ENCODE measurements at places on chromosomes 2 and 18. TPM values are rescaled to one million over a fixed set of nuclear protein-coding genes. Genes with fewer than 3 reads are reported as not detected.

DNA sequence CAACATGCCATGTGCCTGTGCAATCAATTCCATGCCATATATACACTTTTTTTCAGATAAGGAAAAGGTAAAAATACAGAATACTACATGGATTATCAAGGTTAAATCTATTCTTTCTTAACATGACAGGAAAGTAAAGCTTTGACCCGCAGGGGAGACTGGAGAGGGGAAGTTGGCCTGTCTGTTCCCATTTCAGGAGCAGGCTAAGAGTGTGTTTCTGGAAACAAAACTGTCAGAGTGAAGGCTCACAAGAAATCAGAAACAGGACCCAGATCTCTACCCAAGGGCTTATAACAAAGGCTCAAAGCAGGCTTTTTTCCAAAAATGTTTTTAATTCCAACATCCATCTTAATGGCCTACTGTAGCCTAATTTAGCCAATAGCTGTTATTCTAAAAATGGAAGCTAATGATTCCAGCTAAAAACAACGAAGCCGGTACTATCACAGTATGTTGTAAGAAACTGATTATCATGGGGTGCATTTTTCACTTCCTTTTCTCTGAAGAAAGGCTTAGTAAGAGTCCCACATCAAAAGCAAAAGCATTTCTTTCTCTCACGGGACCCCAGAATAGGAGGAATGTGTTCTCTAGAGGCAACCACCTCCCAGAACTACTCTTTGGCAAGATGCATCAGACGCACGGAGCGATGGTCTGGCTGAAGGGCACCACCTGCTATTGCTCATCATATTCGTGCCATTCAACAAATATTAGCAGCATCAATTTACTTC lies 41.4 kb downstream of the FECH start:
- H3K27me3 ChIP-seq: no peaks in the 10 kb centered on the region
- no peak overlapping the region for H3K27ac ChIP-seq
- DNase-seq: no peak
- peaks cover 2% of the 10 kb centered on the region for H3K36me3 ChIP-seq
- H3K4me1 ChIP-seq: no peaks in the 10 kb centered on the region

DNA sequence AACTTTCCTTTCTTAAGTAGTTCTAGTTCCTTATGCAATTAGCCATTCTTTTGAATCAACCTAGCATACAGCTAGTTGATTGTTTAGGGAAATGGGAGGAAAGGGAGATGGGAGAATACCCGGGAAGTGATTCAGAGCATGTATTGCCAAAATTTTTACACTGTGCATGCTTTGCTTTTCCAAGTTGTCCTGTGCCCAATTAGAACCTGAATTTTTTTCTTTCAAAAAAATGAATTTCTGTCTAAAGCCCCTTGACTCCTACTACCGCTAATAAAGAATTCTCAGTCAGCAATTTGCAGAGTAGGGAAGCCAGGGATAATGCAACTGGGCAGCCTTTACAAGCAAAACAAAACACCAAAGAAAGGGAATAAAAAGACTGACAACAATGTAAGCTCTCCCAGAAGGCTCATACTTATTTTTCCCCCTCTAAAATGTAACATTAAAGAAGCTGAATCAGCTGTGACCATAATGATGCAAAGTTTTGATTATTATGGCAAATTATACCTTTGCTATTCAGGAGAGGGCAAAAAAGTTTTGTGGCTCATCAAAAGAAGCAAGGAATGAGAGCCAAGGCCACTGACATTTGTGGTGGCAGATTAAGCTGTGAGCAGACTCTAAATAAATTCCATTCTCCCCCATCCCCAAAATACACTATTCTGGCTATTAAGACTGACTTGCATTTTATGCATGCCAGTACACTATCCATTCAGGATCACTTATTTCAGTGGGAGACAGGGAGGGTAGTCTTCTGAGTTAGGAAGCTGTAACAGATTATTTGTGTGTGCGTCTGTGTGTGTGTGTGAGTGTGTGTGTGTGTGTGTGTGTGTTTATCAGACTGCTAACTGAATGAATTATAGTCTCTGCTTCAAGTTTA lies 174.3 kb downstream of the ERBB4 start:
- peak overlapping the region; percentile 79 for H3K27ac ChIP-seq
- H3K36me3 ChIP-seq: no peaks in the 10 kb centered on the region
- no peaks in the 10 kb centered on the region for H3K4me1 ChIP-seq
- DNase-seq: peak; percentile 75
- H3K4me3 ChIP-seq: peak overlapping the region; percentile 19

DNA sequence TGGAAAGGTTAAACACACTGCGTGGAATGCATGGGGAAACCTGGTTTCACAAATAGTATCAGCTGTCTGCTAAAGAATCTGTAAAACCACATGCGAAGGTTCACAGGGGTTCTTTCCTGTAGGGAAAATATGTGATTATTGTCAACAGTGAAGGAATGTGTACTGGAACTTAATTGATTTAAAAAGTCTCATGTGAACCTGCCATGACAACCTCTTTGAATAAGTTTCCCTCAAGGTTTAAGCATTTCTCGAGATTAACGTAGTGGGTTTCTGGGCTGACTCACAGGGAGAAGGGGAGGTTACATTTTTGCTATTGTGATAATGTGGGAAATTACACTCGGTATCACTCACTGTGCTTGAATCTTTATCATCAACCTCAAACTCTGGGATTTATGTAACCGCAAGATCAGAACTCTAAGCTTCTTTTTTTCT lies 28.2 kb upstream of the IL1R1 start:
- no peak overlapping the region for H3K4me3 ChIP-seq
- H3K27ac ChIP-seq: no peak overlapping the region

GRCh38 chr2:238016526-238016925 lies 44.3 kb upstream of the SCLY start:
- H3K4me1 ChIP-seq: no peaks in the 10 kb centered on the region
- no peak overlapping the region for H3K4me3 ChIP-seq
- peaks cover 14% of the 10 kb centered on the region for H3K36me3 ChIP-seq
- DNase-seq: no peak
- no peaks in the 10 kb centered on the region for H3K27me3 ChIP-seq

- no peak overlapping the region for H3K4me3 ChIP-seq
- peaks cover 32% of the 10 kb centered on the region for H3K4me1 ChIP-seq
- DNase-seq: no peak
- H3K27ac ChIP-seq: no peak overlapping the region
- H3K27me3 ChIP-seq: no peaks in the 10 kb centered on the region
- peaks cover 2% of the 10 kb centered on the region for H3K36me3 ChIP-seq
Measured at GRCh38 chr2:85194780-85195480, 61.7 kb downstream of the TCF7L1 start.

Gene SERPINB10
- total RNA-seq: 3.7 TPM

DNA sequence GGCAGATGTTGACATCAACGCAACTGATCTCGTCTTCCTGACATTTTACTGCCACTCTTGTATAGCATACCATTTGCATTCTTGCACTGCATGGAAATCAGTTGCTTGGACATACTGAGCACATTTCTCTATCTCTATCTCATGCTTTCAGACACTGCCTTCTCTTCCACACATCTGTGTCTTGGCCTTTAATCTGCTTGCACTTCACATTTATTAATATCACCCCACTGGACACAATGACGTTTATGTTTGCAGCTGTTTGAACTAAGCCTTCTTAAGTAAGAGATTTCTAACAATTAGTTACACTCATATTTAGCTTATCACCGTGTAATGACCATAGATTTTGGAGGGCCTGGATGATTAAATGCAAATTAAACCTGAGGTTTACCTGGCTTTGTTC lies 229.8 kb upstream of the CDH19 start:
- no peak overlapping the region for H3K4me3 ChIP-seq
- H3K27me3 ChIP-seq: no peaks in the 10 kb centered on the region
- H3K27ac ChIP-seq: no peak overlapping the region
- H3K36me3 ChIP-seq: no peaks in the 10 kb centered on the region
- no peak for DNase-seq

Gene C2orf76
- total RNA-seq: 23.6 TPM

DNA sequence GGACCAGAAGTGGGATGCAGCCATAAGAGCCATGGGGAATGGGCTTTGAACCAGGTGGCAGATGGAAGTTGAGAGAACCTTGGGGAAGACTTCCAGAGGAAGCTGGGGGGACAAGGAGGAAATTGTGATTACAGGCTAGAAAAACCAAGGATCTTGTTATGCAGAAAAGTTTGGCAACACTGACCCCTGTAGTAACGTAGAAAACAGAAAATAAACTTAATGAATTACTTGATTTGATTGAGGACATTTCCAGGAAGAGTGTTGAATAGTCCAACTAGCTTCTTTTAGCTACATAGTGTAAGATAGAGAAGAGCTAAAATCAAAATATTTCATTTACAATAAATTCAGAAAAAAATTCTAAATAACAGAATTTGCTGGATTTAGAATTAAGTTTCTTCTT lies 91.9 kb upstream of the GPC1 start:
- no peaks in the 10 kb centered on the region for H3K27me3 ChIP-seq
- no peak overlapping the region for H3K4me3 ChIP-seq
- H3K4me1 ChIP-seq: peaks cover 22% of the 10 kb centered on the region
- no peaks in the 10 kb centered on the region for H3K36me3 ChIP-seq
- no peak overlapping the region for H3K27ac ChIP-seq

GRCh38 chr2:66665124-66665984 lies 230.4 kb downstream of the MEIS1 start:
- no peaks in the 10 kb centered on the region for H3K27me3 ChIP-seq
- H3K36me3 ChIP-seq: no peaks in the 10 kb centered on the region
- no peak overlapping the region for H3K4me3 ChIP-seq

DNA sequence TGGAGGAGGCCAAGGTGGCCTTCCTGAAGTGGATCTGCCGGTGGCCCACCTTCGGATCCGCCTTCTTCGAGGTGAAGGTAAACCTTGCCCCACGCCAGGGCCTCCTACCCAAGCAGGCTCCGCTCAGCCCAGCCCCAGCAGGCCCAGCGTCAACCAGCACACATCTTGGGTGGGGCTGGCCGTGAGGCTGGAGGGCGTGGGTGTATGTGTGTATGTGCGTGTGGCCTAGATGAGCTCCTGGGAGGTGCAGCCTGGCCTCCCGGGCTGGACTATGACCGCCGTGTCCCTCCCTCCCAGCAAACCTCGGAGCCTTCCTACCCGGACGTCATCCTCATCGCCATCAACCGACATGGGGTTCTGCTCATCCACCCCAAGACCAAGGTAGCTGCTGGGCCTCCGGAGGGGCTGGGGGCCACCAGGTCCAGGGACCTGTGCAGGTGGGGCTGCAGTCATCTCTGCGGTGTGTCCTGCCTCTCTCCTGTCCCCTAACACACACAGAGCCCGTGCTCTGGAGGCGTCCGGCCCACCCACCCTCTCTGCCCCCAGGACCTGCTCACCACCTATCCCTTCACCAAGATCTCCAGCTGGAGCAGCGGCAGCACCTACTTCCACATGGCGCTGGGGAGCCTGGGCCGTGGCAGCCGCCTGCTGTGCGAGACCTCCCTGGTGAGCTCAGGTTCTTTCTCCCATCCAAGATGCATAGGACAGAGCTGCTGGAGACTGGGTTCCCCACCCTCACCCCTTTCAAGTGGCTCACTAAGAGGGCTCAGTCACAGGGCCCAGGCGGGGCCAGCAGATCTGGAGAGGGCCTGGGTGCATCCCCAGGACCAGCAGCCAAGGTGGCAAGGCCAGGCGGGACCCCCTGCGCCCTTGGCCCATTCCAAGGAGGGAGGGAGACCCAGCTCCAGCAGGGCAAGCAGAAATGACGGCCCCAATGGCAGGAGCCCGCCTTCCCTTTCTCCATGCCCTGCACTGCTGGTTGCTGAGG lies 9.4 kb upstream of the GPR17 start:
- no peak overlapping the region for H3K27ac ChIP-seq
- H3K4me1 ChIP-seq: peaks cover 80% of the 10 kb centered on the region
- peaks cover 38% of the 10 kb centered on the region for H3K36me3 ChIP-seq
- H3K4me3 ChIP-seq: no peak overlapping the region
- no peaks in the 10 kb centered on the region for H3K27me3 ChIP-seq

DNA sequence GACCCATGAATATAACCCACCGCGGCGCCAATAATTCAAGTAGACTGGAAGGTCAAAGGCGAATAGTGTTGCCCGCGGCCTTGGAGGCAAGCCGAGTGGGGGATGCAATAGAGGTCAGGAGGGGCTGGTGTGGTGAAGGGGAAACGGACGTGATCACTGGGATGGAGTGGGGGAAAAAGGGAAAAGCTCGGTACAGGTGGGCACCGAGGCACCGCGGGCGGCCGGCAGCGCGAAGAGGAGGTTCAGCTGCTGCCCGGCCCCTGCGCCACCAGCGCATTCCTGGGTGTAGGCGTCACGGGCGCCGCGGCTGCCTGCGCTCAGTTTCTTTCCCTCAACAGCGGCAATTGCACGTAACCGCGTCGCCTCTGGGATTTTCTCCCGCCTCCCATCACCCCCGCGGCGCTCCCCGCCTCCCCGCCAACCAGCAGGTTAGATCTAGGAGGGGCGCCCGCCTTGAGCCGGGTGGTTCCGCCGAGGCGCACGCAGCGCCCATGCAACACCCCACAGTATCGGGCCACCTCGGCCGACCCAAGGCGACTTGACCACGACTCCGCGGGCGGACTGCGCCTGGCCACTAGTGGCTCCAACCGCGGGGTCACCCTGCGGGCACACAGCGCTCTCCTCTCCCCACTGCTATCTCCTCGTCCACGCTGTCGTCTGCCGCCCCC lies 1.5 kb downstream of the RND3 start:
- DNase-seq: peak; percentile 89
- no peaks in the 10 kb centered on the region for H3K27me3 ChIP-seq
- H3K4me3 ChIP-seq: peak overlapping the region; percentile 88
- H3K36me3 ChIP-seq: no peaks in the 10 kb centered on the region
- H3K27ac ChIP-seq: peak overlapping the region; percentile 92

Gene GRHL1
- 12.0 TPM for total RNA-seq

GRCh38 chr18:2982022-2982421 lies 30.9 kb downstream of the LPIN2 start:
- no peaks in the 10 kb centered on the region for H3K36me3 ChIP-seq
- DNase-seq: no peak
- no peak overlapping the region for H3K4me3 ChIP-seq
- H3K27ac ChIP-seq: no peak overlapping the region

GRCh38 chr2:226869371-226869770 lies 33.5 kb downstream of the RHBDD1 start:
- peaks cover 4% of the 10 kb centered on the region for H3K4me1 ChIP-seq
- H3K4me3 ChIP-seq: no peak overlapping the region
- no peak for DNase-seq
- H3K27me3 ChIP-seq: no peaks in the 10 kb centered on the region
- H3K36me3 ChIP-seq: no peaks in the 10 kb centered on the region
- no peak overlapping the region for H3K27ac ChIP-seq

Gene TMEM169
- total RNA-seq: 18.5 TPM

DNA sequence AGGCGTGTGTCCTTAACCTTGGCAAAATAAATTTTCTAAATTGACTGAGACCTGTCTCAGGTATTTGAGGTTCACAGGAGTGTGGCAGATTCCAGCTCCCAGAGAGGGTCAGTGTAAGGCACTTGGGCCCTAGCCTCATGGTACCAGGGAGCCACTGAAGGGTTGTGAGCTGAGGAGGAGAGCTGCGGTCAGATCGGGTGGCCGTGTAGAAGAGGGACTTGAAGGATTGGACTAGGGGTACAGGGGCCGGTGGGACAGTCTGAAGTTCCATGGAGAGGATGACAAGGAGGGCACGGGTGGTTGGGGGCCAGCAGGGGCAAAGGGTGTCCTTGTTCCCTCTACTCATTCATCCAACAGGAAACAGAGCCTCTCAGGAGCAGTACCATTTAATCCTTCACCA lies 327.0 kb upstream of the HS6ST1 start:
- H3K4me3 ChIP-seq: no peak overlapping the region
- H3K36me3 ChIP-seq: no peaks in the 10 kb centered on the region
- H3K4me1 ChIP-seq: peaks cover 27% of the 10 kb centered on the region
- no peak overlapping the region for H3K27ac ChIP-seq

Data from spinal cord (tissue), 10 donors.